ENCODE measurements at places on chromosomes 5 and 9.
A peak's percentile ranks its signal among the peaks of the same experiment; 100 is the strongest.

GRCh38 chr5:67731886-67732285, 483.7 kb upstream of the PIK3R1 start:
- DNase-seq = no peak
- H3K27me3 ChIP-seq = peaks cover 2% of the 10 kb centered on the region
- H3K4me1 ChIP-seq = no peaks in the 10 kb centered on the region
- H3K4me3 ChIP-seq = no peak overlapping the region
- no peaks in the 10 kb centered on the region for H3K36me3 ChIP-seq
- no peak overlapping the region for H3K27ac ChIP-seq

GRCh38 chr9:111898331-111899096, 1.9 kb downstream of the UGCG start:
- H3K27me3 ChIP-seq = no peaks in the 10 kb centered on the region
- no peak overlapping the region for H3K27ac ChIP-seq
- no peaks in the 10 kb centered on the region for H3K36me3 ChIP-seq
- peaks cover 11% of the 10 kb centered on the region for H3K4me1 ChIP-seq
- no peak overlapping the region for H3K4me3 ChIP-seq

DNA sequence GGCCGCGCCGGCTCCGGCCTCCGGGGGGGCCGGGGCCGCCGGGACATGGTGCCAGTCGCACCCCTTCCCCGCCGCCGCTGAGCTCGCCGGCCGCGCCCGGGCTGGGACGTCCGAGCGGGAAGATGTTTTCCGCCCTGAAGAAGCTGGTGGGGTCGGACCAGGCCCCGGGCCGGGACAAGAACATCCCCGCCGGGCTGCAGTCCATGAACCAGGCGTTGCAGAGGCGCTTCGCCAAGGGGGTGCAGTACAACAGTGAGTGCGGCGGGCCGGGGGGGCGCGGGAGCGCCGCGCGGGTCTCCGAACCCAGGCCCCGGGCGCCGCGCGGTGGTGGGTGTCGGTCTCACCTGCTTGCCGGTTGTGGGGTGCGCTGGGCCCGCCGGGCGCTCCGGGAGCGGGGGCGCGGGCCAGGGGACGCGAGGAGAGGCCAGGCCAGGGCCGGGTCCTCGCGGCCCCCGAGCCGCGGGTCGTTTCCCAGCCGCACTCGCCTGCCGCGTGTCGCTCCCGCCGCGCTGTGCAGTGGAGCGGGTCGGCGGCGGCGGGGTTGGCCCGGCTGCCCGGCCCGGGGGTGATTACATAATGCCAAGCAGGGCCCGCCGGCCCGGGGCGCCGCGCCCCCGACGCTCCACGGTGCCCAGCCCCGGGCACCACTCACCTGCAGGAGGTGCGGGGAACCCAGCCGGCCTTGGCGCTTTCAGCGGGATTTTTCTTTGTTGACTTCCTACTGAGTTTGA, 492 bp downstream of the RABL6 start:
- peak overlapping the region; percentile 84 for H3K4me3 ChIP-seq
- H3K27me3 ChIP-seq = no peaks in the 10 kb centered on the region
- H3K4me1 ChIP-seq = peaks cover 45% of the 10 kb centered on the region

DNA sequence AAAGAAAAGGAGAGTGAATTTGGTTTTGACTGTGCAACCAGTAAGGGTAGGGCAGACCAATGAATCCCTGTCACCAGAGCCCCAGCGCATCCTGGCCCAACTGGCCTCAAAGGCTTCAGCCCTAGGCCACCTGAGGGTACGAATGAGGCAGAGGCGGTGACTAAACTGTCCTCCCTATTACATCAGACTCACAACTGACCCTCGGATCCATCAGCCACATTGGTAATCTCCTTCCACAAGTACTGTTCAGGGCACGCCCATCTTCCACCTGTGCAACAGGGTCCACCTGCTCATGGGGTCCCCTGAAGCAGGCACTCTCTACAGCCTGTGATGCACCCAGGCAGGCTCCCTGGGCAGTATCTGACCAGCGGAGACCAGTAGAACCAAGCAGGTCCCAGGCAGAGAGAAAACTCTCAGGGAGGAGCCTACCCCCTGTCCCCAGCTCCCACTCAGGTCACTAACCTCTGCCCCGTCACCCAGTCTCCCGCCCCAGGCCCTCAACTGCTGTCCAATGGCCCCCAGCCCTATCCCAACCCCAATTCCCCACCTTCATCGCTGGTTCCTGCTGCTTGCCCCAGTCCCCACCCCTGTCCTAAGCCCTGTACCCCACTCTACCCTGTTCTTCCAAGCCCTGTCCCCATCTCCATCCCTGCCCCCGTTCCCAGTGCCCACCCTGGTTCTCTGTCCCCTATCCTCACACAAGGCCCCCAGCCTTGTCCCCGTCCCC, 904 bp downstream of the EDF1 start:
- H3K4me3 ChIP-seq = peak overlapping the region; percentile 85
- H3K27me3 ChIP-seq = no peaks in the 10 kb centered on the region
- DNase-seq = no peak
- H3K27ac ChIP-seq = peak overlapping the region; percentile 62
- H3K36me3 ChIP-seq = peaks cover 17% of the 10 kb centered on the region
